ENCODE measurements at places on chromosomes 2 and 18.

DNA sequence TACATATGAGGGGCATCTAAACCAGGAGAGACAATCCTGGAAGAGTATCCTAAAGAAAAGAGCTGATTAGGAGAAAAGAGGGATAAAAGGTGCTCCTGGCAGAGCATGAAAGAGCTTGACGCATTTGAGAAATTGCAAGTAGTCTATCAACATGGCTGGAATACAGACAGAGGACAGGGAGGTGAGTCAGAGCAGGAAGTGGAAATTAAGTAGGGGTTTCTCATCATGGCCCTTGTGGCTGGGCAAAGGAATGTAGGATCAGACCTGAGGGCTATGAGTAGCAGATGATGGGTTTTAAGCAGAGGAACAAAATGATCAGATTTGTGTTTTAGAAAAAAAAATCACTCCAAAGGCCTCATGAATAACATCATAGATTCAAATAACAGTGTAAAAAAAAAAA lies 49.2 kb upstream of the UGP2 start:
- no peak for DNase-seq

DNA sequence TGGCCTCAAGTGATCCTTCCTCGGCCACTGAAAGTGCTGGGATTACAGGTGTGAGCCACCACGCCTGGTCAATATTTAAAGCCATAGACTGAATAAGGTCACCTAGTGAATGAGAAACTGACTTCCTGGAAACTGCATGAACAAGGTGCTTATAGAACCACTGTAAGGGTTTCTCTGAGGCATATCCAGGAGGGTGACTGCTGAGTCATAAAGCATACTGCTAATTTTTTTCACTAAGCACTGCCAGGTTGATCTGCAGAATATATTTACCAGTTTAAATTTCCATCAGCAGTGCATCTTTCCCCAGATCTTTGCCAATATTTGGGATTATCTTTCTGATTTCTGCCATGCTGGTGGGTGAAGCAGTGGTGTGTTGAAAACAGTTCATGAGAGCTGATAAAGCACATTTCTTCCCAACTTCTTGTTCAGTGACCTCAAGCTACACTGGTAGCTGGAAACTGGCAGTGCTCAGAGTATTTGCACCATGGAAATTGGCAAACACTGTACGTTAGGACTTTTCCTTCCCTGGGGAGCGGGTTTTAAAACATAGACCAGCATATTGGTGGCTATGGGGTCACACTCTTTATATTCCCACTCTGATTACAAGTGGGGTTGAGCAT lies 4.2 kb upstream of the CLIP4 start:
- no peak for DNase-seq

GRCh38 chr2:201411421-201411820 lies 39.8 kb downstream of the TRAK2 start:
- no peak for DNase-seq

- DNase-seq, result no peak
Measured at GRCh38 chr2:119377294-119377992, 10.7 kb downstream of the DBI start.

- DNase-seq, result no peak
Measured at GRCh38 chr18:74316257-74317170, 875 bp downstream of the C18orf63 start.

DNA sequence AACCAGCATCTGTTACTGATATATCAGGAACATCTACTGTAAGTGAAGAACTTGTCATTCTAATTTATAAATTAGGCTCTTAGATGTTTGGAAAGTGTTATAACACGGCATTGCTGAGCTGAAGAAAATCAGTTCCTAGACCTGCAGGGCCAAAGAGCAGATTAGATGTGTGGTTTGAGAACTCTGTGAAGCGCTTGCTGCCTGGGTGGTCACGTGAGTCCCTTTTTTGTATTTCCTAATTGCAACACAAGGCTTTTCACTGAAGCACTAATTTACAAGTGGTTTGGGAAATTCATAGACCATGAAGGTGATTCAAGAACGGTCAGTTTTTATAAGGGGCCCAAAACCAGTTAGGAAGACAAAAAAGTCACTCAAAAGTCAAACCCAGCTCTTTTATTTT lies 106.9 kb upstream of the SP3 start:
- DNase-seq, result no peak

GRCh38 chr2:143720095-143720664 lies 591.0 kb downstream of the ARHGAP15 start:
- no peak for DNase-seq

DNA sequence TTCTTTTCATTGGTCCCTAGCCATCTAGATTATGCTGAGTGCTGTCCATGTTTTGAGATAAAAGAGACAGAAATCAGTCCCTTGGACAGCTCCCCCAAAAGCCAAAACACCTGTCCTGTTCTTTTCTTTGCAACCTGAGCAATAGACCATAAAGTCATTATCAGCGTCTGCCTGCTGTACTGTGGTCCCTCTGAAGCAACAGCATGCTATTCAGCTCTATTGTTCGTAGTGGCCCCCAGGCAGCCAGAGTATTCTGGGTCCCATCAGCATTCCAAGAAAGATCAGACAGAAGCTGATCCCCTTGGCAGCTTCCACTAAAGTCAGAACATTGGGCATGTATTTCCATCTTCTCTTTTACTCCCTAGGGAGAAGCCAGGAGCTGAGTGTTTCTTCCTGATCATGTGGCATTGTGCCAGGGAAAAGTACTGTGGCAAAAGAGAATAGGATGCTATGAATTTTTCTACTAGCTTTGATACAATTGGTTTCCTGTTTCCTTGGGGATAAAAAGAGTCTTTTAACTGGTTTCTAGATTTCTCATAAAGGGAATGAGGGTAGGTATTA lies 33.6 kb upstream of the ZSWIM2 start:
- no peak for DNase-seq

- no peak for DNase-seq
Measured at GRCh38 chr18:55453186-55453585, 134.8 kb downstream of the TCF4 start.

- no peak for DNase-seq
Measured at GRCh38 chr2:119862127-119862889, 102.6 kb downstream of the PTPN4 start.

DNA sequence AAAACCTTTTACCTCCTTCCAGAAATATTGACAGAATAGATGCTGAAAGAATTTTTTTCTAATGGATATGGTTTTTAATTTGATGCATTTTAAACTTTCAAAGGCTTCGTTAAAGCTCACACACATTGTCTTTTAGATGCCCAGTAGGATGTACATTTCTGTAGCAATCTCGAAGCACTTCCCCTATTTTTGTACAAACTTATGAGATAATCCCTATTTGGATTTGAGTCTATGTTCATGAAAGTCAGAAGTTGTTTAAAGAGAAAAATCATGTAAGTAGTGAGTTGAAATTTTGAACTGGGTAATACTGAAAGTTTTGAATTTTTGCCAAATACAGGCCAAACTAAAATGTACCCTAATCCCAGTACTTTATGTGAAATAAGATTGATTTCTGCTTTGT lies 38.1 kb upstream of the MMADHC start:
- no peak for DNase-seq

- no peak for DNase-seq
Measured at GRCh38 chr18:8960740-8961657, 141.5 kb upstream of the NDUFV2 start.

GRCh38 chr2:25252291-25253152 lies 84.1 kb upstream of the POMC start:
- DNase-seq, result peak; percentile 86

- DNase-seq, result no peak
Measured at GRCh38 chr2:28567061-28567471, 71.2 kb downstream of the PLB1 start.

DNA sequence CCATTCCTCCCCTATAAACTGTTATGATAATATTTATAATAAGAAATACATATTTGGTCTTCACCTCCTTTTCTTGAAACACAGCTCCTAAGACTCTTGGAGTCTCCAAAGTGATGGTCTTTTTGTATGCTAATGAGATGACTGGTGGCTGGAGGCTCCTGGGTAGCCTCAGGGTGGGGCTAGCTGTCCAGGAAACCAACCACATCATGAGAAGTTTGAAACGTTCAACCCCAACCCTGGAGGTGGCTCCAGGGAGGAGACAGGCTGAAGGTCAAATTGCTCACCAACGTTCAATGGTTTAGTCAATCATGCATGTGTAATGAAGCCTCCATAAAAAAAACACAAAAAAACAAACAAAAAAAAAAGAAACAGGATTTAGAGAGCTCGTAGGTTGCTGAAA lies 298.7 kb upstream of the MGAT5 start:
- DNase-seq, result no peak

DNA sequence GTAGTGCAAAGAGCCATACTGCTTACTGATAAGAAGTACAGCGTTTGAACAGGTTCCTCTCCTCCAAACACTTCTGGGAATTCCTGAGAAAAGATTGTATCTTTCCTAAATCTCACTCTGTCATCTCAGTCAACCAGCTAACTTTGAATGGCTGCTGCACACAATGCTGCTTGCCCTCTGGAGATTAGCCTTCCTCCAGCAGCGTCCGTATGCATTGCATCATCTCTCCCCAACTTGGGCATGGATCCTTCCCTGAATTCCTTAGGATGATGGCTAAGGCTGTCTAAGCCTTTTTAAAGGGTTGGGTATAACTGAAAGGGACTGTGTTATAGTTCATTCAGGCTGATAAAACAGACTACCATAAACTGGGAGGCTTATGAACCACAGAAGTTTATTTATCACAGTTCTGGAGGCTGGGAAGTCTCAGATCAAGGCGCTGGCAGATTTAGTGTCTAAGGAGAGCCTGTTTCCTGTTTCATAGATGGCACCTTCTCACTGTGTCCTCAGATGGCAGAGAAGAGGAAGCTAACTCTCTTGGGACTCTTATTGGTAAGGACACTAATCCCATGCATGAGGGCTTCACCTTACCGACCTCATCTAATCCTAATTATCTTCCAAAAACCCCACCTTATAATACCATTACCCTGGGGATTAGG lies 105.3 kb downstream of the PAX3 start:
- DNase-seq, result no peak

GRCh38 chr2:195343540-195343939 lies 313.5 kb upstream of the SLC39A10 start:
- no peak for DNase-seq

- no peak for DNase-seq
Measured at GRCh38 chr2:151729415-151729811, 4.9 kb downstream of the NEB start.

DNA sequence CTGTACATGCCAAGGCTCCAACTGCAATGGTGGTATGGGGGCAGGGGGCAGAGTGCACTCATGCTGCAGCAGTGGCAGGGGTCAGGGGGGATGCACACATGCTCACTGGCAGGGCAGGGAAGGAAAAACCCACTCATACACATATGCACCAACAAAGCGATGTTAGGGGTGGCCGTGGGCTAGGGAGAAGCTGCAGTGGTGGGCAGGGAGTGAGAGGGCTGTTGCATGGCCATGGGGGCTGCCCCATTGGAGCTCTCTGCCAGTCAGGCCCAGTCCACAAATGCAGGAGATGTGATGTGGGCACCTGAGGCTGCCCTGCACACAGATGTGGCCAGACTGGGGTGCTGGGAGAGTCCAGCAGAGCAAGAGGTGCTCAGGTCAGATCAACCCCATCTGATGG lies 238.1 kb upstream of the NXPH2 start:
- no peak for DNase-seq

GRCh38 chr2:28271231-28271918 lies 121.3 kb upstream of the FOSL2 start:
- no peak for DNase-seq

GRCh38 chr18:34821669-34822210 lies 111.6 kb downstream of the DTNA start:
- no peak for DNase-seq

DNA sequence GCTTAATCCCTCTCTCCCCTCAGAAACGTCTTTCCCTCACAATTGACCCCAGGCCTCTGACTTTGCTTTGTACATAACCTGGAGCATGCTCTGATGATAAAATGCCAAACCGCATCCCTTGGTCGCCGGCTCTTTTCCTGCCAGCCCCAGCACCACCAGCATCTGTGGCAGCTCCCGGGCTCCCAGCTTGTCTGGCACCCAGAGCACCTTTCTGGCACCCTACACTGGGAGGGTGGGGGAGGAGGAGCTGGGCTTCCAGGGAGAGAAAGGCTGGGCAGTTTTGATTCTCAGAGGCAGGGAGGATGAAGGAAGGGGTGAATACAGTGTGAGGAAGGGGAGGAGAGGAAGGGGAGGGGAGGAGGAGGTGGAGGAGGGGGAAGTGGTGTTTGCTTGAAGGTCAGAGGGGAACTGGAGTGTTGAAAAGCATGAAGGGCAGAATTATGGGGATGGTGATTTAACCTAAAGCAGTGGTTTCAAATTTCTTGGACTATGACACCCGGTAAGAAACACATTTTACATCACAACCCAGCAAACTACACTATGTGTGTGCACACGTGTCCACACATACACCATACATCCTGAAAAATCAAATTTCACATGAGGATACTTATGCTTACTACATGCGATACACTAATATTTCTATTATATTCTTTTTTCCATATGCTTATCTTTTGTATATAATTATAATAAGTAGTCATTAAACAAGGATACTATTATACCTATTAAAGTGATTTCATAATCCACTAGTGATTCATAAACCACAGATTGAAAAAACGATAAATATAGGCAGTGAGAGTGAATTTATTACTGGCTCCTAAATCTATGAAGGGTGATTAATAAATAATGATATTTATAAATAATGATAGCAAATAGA lies 30.0 kb upstream of the IGFBP2 start:
- peak; percentile 26 for DNase-seq

DNA sequence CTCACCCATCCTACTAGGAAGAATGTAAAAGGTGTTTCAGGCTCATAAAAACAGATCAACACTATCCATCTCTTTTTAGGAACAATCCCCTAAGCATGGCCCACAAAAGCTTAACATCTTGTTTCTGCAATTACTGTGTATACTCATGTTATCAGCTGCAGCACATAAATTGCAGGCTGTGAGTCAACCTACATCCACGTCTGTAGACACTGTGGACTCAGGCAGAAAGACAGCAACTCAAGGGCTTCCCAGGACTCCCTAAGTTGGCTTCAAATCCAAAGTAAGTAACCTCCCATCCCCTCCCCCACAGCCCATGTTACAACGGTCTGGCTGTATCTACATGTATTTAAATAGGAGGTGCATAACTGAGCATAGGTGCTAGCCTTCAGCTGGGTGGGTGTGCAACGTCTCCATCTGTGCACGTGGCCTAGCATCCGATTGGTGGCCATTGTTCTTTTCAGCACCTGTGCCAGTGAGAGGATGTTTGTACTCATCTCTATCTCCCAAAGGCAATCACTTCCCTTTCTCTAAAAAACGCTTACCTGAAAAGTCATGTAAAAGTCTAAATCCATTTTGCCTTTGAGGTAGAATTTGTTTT lies 30.1 kb downstream of the UXS1 start:
- DNase-seq, result no peak

DNA sequence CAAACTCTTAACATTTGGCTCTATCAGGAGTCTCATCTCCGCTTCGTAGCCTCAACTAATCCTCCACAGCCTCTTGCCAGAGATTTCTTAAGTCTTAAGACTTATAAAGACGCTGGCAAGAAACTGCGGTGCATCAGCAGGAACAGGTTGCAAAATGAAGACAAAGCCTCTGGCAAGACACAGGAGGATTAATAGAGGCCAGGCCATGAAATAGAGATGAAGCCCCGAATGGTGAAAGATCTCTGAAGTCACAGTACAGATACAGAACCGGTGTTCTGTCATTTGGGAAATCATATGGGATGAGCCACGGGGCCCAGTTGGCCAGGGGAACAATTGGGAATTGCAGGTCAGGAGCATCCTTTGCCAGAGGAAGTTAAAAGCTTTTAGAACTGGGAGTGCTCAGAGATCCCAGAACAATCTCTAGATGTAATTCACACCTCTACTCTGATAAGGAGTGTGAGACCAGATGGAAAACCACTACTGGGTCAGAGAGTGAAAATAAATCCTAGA lies 190.9 kb upstream of the FOSL2 start:
- no peak for DNase-seq

- no peak for DNase-seq
Measured at GRCh38 chr2:201276511-201276910, 16.2 kb downstream of the CASP8 start.
